NCI-H226 (cell line): ENCODE measurements at places on chromosomes 7 and 10.

DNA sequence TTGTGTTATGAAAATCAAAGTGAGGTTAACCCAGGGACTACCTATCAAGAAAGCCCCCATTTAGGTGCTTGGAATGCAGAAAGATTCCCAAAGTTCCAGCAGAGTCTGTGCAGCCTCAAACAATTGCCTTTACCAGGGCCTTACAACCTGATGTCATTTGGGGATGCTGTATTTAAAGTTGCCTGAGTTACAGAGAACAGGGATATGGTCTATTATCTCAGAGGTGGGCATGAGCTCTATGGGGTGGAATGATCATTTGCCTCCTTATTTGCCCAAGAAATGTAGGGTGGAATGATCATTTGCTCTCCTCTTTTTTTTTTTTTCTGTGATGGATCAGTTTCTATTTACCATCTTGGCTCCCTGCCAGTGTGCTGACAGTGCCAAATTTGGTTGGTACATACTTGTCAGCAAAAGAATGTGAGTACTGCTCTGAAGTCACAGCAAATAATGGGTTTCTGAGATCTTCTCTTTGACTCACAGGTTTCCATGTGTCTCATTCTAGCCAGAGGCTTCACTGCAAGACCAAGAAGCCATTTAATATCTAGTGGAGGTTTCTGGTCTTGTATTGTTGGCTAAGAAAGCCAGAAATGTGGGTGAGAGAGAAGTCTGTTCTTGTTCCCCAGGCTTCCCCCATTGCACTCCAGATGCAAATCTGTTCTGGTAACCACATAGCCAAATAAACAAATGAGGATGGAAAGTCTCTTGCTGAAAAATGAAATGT lies 45.5 kb upstream of the ZNRF2 start:
- DNase-seq = peak; percentile 43

- DNase-seq = no peak
Observed at GRCh38 chr10:59289853-59290252, 72.5 kb downstream of the FAM13C start.

- DNase-seq = no peak
Observed at GRCh38 chr7:155262031-155262430, 35.6 kb upstream of the INSIG1 start.

DNA sequence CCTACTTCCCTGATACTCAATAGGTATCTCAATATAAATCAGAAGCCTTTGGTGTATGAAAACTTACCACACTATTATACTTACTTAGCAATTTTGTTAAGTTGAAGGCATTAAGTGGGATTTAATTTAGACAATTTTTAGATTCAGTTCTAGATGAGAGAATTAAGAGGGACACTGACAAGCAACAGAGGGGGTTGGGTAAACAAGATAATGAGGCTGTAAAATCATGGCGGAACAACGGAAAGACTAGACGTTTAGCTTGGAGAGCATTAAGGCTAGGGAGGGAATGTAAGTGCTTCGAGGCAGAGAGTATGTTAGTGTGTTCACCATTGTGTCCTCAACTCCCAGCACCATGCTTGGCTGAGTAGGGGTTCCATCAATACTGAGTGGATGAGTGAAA lies 71.3 kb downstream of the DENND11 start:
- no peak for DNase-seq

DNA sequence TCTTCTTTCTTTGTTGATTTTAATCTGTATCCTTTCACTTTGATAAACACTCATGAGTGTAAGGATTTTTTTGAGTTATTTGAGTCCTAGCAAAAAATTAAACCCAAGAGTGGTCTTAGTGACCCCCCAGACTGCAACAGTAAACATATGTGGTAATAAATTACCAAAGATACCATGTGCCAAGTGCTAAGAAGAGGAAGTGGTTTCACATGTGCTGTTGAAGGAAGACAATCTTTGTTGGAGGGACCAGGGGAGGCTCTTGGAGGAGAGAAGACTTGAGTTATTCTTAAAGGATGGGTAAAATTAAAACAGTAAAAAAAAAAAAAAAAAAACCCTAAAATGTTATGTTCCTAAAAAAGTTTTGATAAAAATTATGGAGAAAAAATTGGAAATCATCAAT lies 150.2 kb downstream of the SEC23IP start:
- DNase-seq = no peak

- DNase-seq = no peak
Observed at GRCh38 chr7:148584154-148584827, 6.3 kb upstream of the C7orf33 start.

DNA sequence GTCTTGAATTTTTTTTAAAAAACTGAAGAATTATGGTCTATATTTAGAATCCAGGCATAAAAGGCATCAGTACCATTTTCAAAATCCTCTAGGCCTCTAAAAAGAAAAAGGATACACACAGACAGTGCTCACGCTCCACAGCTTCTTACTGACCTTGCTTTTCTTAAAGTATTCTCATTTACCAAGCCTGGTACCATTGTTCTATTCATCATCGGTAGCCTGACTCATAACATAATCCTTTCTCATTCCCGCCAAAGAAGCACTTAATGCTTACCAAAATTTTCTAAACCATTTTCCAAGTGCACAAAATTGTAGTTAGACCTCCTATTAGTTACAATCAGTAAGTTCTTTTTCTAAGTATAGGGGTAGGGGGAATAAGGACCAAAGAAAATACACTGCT lies 54.6 kb downstream of the ATE1 start:
- no peak for DNase-seq

- DNase-seq = peak; percentile 5
Observed at GRCh38 chr7:55432939-55433784, 68.0 kb downstream of the LANCL2 start.

DNA sequence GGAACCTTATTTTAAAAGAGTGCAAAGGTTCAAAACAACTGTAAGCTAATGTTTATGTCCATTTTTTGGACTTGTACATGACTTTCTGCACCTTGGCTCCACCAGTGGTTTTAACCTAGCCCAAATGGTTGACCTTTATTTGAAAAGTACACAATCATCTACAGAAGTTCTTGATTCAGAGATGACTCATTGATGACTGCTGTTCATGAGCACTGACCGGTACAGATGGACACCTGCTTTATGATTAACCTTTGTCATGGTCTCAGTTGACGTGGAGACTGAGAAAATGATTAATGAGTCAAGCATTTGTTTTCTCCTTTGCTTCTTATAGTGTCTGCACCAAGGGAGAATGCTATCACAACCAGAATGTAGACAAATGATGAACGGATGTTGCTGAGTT lies 55.7 kb upstream of the PTER start:
- peak; percentile 77 for DNase-seq

- DNase-seq = no peak
Observed at GRCh38 chr10:110042891-110043290, 35.1 kb downstream of the ADD3 start.

- DNase-seq = peak; percentile 99
Observed at GRCh38 chr7:34036051-34036920, 130.9 kb downstream of the BMPER start.

DNA sequence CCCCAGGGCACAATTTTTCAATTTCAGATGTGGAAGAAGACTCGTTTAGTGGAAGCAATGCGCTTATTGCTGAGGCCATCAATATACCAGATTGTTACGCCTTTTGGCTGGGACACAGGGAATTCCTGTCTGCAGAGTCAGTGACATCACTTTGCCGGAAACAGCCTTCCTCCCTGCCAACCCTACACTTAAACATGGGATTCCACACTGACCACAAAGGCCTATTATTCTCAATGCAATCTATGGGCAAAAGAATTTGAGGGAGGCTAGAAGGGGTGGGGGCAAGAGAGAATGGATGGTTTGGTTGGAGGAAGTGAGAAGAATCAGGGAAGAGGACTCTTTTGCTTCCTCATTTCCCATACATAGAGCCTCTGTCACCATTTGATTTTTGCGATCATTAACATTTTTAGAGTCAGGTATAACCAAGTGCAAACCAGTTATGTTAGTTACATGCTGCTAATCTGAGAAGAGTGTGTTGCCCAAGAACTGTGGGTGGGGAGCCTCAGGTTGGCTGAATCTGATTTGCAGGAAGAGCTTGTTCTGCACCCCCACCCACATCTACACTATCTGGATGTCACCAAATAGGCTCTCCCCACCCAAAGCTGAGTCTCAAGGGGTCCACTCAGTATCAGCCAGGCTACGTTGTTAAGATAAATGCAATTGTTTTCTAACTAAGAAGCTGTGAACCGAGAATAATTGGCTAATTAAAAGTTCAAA lies 58.2 kb downstream of the ENTPD1 start:
- DNase-seq = no peak

GRCh38 chr7:89129600-89130375 lies 334.3 kb upstream of the TEX47 start:
- no peak for DNase-seq

DNA sequence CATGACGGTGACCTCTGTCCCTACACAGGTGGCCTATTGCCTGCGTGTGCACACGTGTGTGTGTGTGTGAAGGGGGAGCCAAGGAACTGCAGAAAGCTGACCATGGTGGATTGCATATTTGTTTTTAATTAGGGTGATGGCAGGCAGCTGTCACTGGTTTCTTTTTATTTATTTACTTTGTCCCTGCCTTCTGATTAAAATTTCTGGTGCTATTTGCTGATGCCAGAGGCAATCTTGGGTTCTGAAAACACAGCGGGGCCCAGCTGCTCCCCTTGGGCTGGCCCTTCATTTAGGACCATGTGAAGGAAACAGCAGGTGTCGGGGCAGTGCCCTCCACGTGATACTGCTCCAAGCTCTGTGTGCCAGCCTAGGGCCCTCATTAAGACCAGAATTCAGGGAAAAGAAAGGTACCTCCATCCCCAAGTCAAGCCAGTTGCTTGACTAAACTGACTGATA lies 71.3 kb upstream of the PODXL start:
- no peak for DNase-seq

DNA sequence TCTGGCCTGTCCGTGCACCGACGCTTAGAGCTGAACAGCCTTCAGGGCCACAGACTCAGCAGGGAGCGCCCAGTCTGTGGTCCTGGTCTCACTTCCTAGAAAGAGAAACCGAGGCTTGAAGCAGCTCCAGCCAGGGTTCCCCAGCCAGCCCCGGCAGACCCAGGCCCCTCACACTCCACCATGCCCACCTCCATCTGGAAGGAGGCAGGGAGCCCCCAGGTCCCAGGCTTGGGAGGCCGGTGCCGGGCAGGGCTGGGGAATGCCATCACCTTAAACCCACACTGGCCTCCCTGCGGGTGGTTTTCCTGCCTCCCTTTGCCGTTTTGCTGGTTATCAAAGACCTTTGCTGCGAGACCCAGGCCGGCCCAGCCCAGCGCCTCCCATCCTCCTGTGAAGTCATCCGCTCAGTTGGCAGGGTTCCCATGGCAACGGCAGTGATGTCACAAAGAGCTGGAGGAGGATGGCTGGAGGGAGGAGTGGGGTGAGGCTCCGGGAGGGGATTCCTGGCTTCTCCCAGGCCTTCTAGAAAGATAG lies 24.0 kb downstream of the ELFN1 start:
- DNase-seq = peak; percentile 100

- DNase-seq = no peak
Observed at GRCh38 chr7:129422727-129423126, 11.5 kb upstream of the STRIP2 start.
